Lower lobe of right lung (tissue), 2 donors: ENCODE measurements at places on chromosomes 11 and 22. TPM values are rescaled to one million over a fixed set of nuclear protein-coding genes. Genes with fewer than 3 reads are reported as not detected.

- DNase-seq: peak; percentile 86
These were observed 15.6 kb downstream of the ARAP1 start for GRCh38 chr11:72736452-72737069.

Gene CCDC89
- total RNA-seq: 1.6 TPM

- DNase-seq: no peak
These were observed 150.7 kb upstream of the CCDC90B start for GRCh38 chr11:83436855-83437254.

Gene UBE2L6
- 172 TPM for total RNA-seq

DNA sequence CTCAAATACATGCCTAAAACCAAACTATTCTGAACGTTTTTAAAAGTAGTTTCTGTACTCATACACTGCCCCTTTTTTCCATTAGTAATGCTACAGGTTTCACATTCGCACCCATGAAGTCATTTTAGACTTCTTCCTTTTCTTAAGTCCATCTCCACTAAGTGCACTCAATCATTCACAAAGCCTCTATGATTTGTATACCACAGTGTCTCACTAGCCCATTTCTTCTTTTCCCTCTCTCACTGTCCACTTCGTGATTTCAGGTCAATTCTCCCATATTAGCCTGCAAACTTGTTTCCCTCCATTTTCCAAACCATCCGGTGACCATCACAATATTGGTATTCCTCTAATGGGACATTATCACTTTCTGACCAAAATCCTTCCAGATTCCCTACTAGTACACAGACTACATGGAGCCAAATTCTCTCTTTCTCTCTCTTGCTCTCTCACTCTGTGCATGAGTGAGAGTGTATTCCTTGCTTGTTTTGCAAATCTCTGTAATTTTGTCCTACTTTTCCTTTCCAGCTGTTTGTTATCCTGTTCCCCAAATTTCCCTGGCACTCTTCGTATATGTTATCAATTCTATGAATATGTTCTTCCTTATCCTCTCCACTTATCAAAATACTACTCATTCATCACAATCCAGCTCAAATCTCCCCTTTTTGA, 3.4 kb upstream of the ZC3H12C start:
- DNase-seq: no peak

DNA sequence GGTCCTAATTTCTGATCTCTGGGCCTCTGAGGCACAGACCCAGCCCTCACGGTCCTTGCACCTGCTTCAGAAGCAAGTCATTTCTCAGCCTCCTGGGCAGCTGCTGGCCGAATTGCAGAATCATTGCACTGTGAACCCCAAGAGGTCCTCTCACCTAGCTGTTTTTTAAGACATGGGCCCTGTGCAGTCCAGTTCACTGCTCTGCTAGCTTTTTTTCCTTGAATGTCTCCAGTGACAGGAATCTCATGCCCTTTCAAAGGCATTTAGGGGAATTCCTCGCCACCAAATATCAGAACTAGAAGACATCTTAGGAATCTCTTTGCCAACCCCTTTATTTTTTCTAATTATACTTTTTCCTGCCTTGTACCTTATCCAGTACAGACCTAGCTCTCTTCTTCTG, 35.6 kb upstream of the TP53I11 start:
- no peak for DNase-seq

Gene SPON1
- total RNA-seq: 40.1 TPM

DNA sequence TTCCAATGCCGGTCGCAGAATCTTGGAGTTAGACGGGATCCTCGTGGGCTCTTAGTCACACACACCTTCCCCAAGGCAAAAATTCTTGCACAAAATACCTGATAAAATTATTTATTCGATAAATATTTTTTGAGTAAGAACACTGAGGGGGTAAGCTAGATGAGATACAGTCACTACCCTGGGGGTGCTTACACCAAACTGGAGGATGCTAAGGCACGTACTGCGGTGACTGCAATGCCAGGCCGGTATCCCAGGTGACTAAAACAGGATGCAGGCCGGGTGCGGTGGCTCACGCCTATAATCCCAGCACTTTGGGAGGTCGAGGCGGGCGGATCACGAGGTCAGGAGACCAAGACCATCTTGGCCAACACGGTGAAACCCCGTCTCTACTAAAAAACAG, 1.7 kb upstream of the MRTFA start:
- DNase-seq: no peak

DNA sequence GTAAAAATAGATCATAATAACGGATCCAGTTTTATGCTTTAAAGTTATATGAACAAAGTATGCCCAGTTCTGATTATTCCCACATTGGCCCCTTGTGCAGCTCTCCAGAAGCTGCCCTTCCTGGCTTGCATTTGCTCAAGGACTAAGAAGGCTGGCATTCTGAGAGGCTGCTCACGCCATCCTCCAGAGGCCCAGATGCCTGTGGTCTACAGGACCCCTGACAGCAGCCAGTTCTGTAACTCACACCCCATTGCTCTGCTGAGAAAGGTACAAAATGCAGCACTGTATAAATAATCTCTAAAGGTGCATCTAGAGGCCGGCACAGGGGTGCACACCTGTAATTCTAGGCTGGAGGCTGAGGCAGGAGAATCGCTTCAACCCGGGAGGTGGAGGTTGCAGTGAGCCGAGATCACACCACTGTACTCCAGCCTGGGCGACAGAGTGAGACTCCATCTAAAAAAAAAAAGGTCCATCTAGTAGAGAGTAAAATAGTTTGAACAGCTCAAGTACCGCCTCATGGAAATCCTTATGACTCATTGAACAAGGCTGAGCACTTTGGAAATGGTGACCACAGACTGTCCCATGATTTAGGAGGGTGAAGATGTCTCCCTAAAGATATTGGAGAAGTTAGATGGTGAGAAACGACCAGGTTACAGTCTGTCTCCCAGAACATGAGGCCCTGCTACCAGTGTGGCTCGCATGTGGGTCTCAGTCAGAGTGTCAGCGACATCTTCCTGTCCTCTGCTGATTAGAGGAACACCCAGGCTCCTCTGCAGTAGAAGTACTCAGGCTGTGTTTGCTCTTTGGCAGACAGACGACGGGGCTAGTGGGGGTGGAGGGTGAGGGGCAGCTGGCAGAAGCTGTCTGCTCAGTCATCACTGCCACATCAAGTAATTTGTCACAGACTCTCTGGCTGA, 56.3 kb downstream of the KREMEN1 start:
- no peak for DNase-seq

DNA sequence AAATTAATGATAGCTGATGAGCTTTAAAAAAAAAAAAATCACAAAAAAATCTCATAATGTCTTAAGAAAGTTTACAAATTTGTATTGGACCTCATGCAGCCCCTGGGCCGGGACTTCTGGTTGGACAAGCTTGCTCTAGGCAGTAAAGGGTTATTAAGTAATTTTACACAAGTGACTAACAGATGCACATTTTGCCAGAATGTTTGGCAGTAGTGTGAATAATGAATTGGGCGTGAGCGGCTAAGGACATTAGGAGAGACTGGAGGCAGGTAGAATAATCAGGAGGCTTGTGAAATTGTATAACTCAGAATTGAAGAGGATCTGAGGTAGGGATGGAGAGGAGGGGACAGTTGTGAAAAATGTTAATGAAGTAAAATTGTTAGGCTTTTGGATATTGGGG, 77.4 kb downstream of the HIPK3 start:
- DNase-seq: no peak

DNA sequence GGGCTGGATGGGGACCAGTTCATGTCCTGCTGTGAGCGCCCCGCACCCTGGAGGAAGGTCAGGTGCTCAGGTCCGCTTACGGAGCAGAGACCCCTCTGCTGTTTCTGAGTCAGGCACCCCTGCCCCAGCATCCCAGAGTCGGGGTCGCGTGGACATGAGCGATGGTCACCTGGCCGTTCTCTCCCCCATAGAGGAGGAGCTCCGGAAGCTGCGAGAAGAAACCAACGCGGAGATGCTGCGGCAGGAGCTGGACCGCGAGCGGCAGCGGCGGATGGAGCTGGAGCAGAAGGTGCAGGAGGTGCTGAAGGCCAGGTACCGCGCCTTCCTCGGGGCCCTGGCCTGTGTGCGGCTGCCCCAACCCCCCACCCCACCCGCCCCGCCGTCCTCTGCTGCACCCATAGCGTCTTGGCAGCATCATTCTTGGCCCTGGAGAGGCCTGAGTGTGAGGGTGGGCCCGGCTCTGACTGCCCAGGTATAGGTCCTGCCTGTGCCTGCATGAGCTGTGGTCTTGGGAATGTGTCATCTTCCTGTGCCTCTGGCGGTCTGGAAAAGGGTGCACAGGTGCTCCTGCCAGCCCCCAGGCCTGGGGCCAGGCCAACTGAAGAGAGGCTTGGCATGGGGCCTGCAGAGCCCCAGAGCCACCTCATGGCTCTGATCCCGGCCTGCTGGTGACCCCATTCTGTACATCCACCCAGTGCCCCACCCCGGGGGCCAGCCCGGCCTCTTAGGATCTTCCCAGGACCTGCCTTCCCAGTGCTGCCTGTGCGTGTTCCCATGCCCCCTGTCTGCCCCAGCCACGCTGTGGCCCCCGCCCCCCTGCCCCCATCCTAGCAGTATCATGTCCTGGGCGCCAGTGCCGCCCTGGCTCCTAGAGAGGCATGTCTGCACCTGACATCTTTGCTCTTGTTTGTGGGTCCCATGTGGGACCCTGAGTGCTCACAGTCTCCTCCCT, 38.1 kb downstream of the GRAMD4 start:
- DNase-seq: no peak

GRCh38 chr11:115872416-115872815, 368.2 kb upstream of the CADM1 start:
- DNase-seq: no peak

GRCh38 chr11:118705111-118705741, 25.8 kb upstream of the TREH start:
- peak; percentile 63 for DNase-seq

Gene GGT1
- total RNA-seq: 65.1 TPM

Gene TEX54
- not detected for total RNA-seq

- DNase-seq: no peak
These were observed 1.6 kb downstream of the SLN start for GRCh38 chr11:107710301-107710700.

DNA sequence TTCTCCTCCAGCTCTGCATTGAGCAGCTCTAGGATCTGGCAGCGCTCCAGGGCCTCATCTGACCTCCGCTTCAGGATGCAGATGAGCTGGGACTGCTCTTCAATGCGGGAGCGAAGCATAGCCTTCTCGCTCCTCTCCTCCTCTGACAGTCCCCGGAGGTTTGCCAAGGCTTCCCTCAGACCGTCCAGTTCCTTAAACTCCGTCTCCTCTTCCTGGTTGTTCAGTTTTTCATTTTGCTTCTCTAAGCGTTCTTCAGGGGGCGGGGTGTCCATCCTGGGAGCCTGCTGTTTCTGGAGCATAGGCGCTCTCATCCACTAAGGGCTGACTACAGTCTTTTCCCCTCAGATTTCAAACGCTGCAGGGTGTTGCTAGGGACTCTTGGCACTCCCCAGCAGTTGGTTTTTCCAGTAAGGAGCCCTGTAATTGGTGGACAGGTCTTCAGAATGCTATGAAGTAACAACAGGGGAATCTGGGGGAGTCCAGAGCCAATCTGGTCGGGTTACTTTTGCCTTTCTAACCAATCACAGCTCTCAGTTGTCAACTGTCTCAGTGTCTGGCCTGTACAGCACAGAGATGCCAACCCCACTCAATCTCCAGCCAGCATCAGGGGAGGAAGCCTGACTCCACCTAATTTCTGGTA, at the start of gene CCDC89:
Gene CCDC89 (minus strand): TSS at position 376 of the 640 bp plus-strand sequence. CDS start 65 bp downstream, at position 311.
- DNase-seq: peak; percentile 54

GRCh38 chr11:77075425-77075905, 8.7 kb downstream of the CAPN5 start:
- peak; percentile 47 for DNase-seq

GRCh38 chr11:35943713-35944502, at the start of gene LDLRAD3:
Gene LDLRAD3 (plus strand): TSS chr11:35944062. CDS start chr11:35944099, 37 bp downstream.
- DNase-seq: peak; percentile 81

DNA sequence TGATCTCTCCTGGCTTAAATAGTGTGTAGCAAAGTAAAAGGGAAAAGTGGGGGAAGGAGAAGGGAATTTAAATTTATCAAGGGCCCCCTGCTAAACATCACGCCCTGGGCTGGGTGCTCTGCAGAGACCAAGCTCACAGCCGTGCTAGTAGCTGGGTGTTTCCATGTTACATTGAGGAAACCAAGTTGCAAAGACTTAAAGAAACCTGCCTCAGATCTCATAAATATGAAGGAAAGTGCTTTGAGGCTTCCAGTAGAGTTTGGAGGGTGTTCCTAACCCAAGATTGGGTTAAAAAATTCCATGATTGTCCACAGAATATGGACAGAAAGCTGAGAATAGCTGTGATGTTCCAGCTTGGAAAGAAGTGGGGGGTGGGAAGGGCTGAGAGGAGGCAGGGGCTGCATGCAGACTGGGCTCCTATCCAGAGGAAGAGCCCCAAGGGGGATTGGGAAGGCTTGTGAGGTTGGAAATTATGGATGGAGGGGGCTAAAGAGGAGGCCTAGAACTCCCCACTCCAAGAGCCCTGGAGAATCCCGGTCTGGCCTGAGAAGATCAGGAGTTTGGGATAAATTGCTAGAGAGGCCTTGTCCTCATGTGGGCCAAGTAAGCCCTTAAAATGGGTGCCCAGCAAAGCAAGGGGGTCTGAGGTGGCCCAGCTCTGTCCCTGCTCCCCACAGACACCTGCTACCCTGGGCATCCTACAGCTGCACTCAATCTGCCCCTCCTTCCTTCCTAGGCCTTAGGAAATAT, 25.0 kb upstream of the OAF start:
- DNase-seq: no peak

Gene ANO1
- total RNA-seq: 9.0 TPM

DNA sequence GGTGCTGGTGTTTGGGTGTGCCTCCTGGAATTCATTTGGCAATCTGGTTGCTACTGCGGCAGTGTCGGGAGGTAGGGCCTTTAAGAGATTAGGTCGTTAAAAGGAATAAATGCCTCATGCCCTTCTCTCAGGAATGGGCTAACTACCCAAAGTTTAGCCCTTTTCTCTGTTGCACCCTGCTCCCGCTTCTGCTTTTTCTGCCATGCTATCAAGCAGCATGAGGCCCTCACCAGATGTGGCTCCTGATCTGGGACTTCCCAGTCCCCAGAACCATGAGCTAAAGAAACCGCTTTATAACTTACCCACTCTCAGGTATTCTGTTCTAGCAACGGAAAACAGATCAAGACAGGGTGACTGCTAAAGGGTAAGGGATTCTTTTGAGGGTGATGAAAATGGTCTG, 6.3 kb downstream of the EIF3D start:
- no peak for DNase-seq

GRCh38 chr11:132685174-132685611, 847.1 kb downstream of the OPCML start:
- no peak for DNase-seq

- peak; percentile 67 for DNase-seq
These were observed 38.2 kb downstream of the TRIOBP start for GRCh38 chr22:37734964-37735451.
